Osteoblast (primary cell): ENCODE measurements at places on chromosomes 16 and 17.
A peak's percentile ranks its signal among the peaks of the same experiment; 100 is the strongest.

GRCh38 chr16:71460941-71461340 lies 1.1 kb downstream of the ZNF23 start:
- H3K27ac ChIP-seq: peak overlapping the region; percentile 92
- peaks cover 27% of the 10 kb centered on the region for H3K4me1 ChIP-seq
- no peak for DNase-seq
- H3K36me3 ChIP-seq: peaks cover 4% of the 10 kb centered on the region
- H3K27me3 ChIP-seq: no peaks in the 10 kb centered on the region

DNA sequence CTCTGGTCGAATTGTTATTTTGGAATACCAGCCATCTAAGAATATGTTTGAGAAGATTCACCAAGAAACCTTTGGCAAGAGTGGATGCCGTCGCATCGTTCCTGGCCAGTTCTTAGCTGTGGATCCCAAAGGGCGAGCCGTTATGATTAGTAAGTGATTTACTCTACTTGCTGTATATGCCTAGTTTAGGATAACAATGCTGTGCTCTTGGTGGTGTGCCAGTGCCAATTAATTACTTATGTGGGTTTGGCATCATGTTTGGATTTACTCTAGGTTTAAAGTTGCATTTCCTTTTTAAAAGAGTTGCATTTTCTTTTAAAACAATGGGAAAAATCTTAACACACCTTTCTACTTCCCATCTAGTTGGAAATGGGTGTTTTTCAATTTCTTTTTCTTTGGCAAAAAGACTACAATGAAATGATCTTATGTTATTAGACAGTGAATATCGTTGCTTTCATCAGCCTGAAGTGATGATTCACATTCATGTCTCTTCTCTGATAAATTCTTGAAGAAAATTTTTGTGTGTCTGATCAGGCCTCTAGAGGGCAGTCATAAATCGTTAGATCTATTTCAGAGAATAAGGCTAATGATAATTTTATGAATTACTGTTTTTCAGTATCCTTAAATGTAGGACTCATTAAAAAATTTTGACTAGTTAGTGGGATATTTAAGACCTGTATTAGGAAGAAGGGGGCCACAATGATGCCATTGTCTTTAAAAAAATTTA lies 5.6 kb downstream of the SF3B3 start:
- H3K27me3 ChIP-seq: no peaks in the 10 kb centered on the region
- DNase-seq: peak; percentile 88
- peaks cover 35% of the 10 kb centered on the region for H3K4me1 ChIP-seq
- H3K4me3 ChIP-seq: no peak overlapping the region
- peaks cover 75% of the 10 kb centered on the region for H3K36me3 ChIP-seq
- H3K27ac ChIP-seq: peak overlapping the region; percentile 15

GRCh38 chr17:19023209-19023999 lies 18.8 kb upstream of the FAM83G start:
- H3K4me3 ChIP-seq: no peak overlapping the region
- H3K36me3 ChIP-seq: no peaks in the 10 kb centered on the region
- DNase-seq: no peak
- H3K27ac ChIP-seq: no peak overlapping the region
- no peaks in the 10 kb centered on the region for H3K27me3 ChIP-seq

- H3K4me3 ChIP-seq: no peak overlapping the region
- H3K4me1 ChIP-seq: no peaks in the 10 kb centered on the region
- H3K27me3 ChIP-seq: no peaks in the 10 kb centered on the region
- peaks cover 23% of the 10 kb centered on the region for H3K36me3 ChIP-seq
These were observed 13.4 kb downstream of the SMIM5 start for GRCh38 chr17:75646638-75646992.

DNA sequence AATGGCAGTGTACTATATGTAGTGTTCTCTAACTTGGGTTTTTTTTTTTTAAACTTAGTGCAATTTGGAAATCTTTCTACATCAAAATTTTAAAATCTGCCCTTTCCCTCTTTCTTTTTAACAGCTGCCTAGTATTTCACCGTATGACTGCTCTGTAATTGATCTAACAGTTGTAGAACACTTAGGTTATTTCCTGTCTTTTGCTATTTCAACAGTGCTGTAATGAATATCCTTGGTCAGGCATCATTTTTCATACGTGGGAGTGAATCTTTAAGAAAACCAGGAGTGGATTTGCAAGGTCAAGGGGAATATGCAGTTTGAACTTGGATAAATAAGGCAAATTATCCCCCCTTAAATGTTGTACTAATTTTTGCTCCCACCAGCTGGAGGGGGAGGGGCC lies 3.8 kb downstream of the NLRC5 start:
- peaks cover 28% of the 10 kb centered on the region for H3K4me1 ChIP-seq
- no peak overlapping the region for H3K27ac ChIP-seq
- H3K36me3 ChIP-seq: no peaks in the 10 kb centered on the region

- H3K36me3 ChIP-seq: peaks cover 3% of the 10 kb centered on the region
- no peaks in the 10 kb centered on the region for H3K27me3 ChIP-seq
- peaks cover 21% of the 10 kb centered on the region for H3K4me1 ChIP-seq
- H3K4me3 ChIP-seq: no peak overlapping the region
These were observed 12.6 kb downstream of the NXPH3 start for GRCh38 chr17:49588312-49588711.

DNA sequence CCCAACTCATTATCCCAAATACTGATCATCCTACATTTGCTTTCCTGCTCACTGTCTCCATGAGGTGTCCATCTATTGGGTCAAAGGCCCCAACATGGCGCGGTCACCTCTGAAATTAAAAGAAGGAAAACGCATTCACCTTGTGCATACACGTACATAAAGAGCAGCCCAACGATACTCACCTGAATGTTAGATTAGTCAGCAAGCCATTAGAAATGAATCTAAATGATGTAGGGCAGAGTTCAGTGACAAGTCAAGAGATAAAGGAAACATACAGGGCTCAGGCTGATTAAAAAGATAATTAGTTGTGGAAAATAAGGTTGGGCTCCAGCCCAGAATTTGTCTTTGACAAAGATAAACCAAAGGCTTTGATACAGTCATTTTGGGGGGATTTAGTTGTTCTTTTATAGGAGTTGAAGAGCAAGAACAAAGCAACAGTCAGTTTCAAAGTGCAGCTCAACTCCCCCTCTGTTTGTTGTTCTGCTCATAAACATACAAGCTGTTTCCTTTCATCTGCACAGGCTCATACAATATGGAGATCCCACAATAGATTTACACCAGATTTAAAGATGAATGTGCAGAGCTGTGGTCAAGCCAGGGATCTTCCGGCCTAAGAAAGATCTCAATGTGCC lies 21.1 kb downstream of the NXPH3 start:
- H3K4me3 ChIP-seq: no peak overlapping the region
- H3K4me1 ChIP-seq: no peaks in the 10 kb centered on the region
- H3K27ac ChIP-seq: no peak overlapping the region
- DNase-seq: no peak
- no peaks in the 10 kb centered on the region for H3K27me3 ChIP-seq

- no peaks in the 10 kb centered on the region for H3K27me3 ChIP-seq
- H3K4me3 ChIP-seq: no peak overlapping the region
- peaks cover 13% of the 10 kb centered on the region for H3K4me1 ChIP-seq
- DNase-seq: no peak
These were observed 51.4 kb downstream of the CACNG1 start for GRCh38 chr17:67095803-67096202.

DNA sequence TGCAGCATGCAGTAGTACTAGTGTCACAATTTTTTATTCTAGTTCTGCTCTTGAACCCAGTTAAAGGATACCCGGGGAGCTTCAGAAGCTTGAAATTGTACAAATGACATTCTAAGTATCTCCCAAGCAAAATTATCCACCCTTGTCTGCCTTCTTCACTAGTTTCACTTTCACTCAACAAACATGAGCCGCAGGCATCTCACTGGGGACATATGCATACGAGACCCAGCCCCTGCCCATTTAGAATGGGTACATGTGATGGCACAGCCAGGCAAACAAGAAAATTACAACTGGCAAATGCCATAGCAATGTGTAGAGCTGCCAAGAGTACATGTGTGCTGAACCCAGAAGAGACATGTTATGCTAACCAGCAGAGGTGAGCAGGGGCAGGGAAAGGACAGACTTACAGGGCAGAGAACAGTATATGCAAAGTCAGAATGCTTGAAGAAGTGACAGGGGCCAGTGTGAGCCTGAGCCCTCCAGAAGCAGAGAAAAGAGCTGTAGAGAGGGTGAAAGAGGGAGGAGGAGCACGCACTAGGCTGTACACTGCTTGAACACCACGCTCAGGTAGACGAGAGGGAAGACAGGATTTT lies 8.3 kb downstream of the GINS2 start:
- H3K27me3 ChIP-seq: no peaks in the 10 kb centered on the region
- DNase-seq: peak; percentile 22
- peaks cover 33% of the 10 kb centered on the region for H3K36me3 ChIP-seq
- no peaks in the 10 kb centered on the region for H3K4me1 ChIP-seq

GRCh38 chr17:15462976-15463772 lies 4.2 kb downstream of the CDRT4 start:
- peak; percentile 89 for DNase-seq
- no peak overlapping the region for H3K4me3 ChIP-seq
- H3K27me3 ChIP-seq: no peaks in the 10 kb centered on the region
- H3K27ac ChIP-seq: peak overlapping the region; percentile 75
- H3K36me3 ChIP-seq: no peaks in the 10 kb centered on the region
